ENCODE measurements at places on chromosomes 13 and 19.

DNA sequence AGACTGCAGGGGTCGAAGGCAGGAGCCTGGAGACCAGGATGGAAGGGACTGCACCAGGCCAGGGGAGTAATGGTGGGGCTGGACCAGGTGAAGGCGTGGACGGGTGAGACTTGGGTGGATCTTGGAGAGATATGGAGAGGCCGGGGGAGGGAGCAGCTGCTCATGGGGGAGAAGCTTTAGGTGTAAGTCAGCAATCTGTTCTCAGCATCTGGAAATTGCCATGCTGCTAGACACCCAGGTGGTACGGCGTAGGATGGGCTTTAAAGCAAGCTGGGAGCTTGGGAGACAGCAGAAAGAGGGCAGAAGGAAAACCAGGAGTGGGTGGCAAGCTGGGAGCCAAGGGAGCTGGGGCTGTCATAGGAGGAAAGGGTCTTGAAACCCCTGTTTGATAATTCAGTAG, 3.0 kb downstream of the CERS4 start:
- DNase-seq: no peak
- H3K27ac ChIP-seq: no peak overlapping the region
- no peak overlapping the region for H3K4me3 ChIP-seq
- H3K36me3 ChIP-seq: no peaks in the 10 kb centered on the region

DNA sequence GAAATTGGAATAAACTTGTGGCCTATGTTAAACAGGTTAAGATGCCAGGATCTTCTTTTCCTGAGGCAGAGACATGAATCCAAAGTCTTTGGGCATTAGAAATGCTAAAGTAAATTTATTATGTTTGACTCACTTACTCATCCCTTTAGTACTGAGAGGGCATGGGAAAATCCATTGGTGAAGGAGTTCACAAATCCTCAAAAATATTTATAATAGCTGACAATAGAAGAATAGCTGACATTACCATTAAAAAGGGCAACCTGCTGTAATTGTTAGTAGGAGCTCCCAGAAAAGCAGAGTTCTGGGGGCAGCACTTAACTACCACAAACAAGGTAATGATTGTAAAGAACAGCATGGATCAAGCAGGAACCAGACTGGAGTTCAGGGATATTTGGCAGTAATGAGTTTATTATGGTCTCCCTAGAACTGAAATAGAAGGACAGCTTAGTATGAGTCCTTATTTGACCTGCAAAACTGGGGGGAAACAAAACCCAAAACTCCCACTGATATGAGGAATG, 285.8 kb upstream of the KLHL1 start:
- DNase-seq: no peak
- H3K27me3 ChIP-seq: peaks cover 81% of the 10 kb centered on the region
- no peaks in the 10 kb centered on the region for H3K4me1 ChIP-seq
- H3K4me3 ChIP-seq: no peak overlapping the region

DNA sequence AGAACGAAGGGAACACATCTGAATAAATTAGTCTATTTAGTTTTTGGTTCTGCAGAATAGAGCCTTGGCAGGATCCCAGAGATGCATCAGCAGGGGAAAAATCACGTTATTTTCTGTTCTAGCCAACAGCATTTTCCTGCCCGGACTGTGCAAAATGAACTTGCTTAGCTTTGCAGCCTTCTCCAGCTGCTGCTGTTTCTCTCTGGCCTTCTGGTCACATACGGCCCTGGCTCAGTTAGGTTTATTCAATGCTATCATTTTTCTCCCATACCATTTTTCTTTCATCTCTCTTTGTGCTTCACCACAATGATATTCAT, 110.4 kb upstream of the KL start:
- H3K4me3 ChIP-seq: no peak overlapping the region
- H3K27ac ChIP-seq: no peak overlapping the region
- H3K4me1 ChIP-seq: peaks cover 35% of the 10 kb centered on the region
- H3K27me3 ChIP-seq: no peaks in the 10 kb centered on the region
- H3K36me3 ChIP-seq: no peaks in the 10 kb centered on the region

DNA sequence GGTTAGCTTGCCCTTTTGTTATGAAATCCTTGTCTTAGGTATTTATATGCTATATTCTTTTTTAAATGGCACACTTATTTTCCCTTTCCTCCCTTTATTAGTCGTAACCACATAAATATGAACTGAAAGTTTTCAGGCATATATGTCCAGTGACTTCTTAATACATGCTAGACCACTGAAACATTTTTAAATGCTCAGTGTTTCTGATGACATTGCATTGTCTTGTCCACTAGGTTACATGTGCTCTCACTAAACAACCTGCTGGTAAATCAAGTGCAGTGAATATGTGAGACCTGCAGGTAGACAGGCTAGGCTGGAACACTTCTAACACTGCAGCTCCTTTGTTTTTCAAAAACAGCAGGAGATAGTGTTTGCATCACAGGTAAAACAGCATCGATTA, 332.6 kb upstream of the DACH1 start:
- H3K36me3 ChIP-seq: no peaks in the 10 kb centered on the region
- H3K4me3 ChIP-seq: no peak overlapping the region
- H3K27ac ChIP-seq: no peak overlapping the region
- H3K27me3 ChIP-seq: no peaks in the 10 kb centered on the region
- peaks cover 11% of the 10 kb centered on the region for H3K4me1 ChIP-seq
- DNase-seq: no peak
